B cell (primary cell): ENCODE measurements at places on chromosomes 13 and 19. TPM values are rescaled to one million over a fixed set of nuclear protein-coding genes. Genes with fewer than 3 reads are reported as not detected.

Gene LIM2
- total RNA-seq: not detected in 2 replicates

Gene WDR88
- total RNA-seq: 0.47 and 0.51 TPM in 2 replicates

DNA sequence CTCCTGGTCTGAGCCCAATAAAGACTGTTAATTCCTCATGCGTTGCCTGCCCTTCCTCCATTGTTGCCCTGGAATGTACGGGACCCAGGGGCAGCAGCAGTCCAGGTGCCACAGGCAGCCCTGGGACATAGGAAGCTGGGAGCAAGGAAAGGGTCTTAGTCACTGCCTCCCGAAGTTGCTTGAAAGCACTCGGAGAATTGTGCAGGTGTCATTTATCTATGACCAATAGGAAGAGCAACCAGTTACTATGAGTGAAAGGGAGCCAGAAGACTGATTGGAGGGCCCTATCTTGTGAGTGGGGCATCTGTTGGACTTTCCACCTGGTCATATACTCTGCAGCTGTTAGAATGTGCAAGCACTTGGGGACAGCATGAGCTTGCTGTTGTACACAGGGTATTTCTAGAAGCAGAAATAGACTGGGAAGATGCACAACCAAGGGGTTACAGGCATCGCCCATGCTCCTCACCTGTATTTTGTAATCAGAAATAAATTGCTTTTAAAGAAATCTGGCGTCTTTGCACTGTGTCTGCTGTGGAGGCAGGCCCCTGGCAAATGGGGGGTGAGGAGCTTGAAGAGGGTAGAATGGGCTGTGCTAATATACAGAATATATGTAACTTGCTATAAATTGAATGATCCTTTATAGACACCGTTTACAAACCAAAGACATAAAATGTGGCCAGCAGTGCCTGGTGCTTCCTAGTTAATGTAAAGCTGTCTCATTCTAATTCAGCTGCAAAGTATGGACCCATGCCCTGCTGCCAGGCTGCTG, 4.2 kb upstream of the RPS11 start:
- DNase-seq: peak; percentile 35
- no peak overlapping the region for H3K4me3 ChIP-seq
- H3K4me1 ChIP-seq: peaks cover 15% of the 10 kb centered on the region
- no peaks in the 10 kb centered on the region for H3K27me3 ChIP-seq

DNA sequence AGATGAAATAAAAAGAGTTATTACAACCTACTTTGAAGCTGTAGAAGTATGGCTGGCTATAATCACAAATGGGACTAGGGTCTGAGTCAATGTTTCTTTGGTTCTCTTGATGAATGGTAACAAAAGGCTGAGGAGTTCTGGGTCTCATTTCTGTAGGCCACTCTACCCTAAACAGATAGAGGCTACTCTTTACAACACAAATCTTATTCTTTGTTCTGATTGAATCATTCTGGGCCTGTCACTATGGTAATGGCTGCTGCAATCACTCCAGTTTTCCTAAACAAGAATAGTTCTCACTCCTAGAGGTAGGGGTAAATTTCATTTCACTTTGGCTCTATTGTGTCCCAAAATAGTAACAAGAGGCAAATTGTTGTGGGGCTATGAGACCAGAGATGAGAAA, 1714.3 kb upstream of the PCDH20 start:
- DNase-seq: no peak
- no peaks in the 10 kb centered on the region for H3K4me1 ChIP-seq
- H3K27me3 ChIP-seq: no peaks in the 10 kb centered on the region
- H3K36me3 ChIP-seq: no peaks in the 10 kb centered on the region

DNA sequence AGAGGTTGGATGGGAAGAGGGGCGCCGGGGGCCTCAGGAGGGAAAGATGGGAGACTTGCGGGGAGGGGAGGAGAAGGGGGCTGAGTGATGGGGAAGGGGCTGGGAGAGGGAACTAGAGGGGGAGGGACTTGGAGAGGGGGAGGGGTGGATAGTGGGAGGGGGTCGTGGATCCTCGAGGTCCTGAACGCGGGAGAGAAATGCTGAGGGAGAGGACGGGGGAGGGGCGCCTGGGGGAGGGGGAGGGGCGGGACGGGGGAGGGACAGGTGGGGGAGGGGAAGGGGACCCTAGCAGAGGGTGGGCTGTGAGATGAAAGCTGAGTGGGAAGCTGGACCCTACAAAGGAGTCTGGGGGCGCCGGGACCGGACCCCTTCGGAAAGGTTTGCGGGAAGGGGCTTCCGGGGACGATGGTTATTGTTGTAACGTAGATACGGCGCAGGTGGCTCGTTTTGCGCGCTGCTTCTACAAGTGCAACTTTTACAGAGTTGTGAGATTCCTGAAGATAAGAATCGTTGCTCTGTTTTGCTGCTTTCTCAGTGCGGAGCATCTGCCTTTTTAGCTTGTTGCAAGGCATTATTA, 418 bp downstream of the ZNF444 start:
- H3K27ac ChIP-seq: peak overlapping the region; percentile 89
- peak; percentile 43 for DNase-seq
- peaks cover 13% of the 10 kb centered on the region for H3K4me1 ChIP-seq
- H3K4me3 ChIP-seq: peak overlapping the region; percentile 79

GRCh38 chr13:89628567-89628966, 1718.9 kb upstream of the MIR17HG start:
- H3K4me3 ChIP-seq: no peak overlapping the region
- no peaks in the 10 kb centered on the region for H3K27me3 ChIP-seq
- H3K27ac ChIP-seq: no peak overlapping the region
- H3K36me3 ChIP-seq: no peaks in the 10 kb centered on the region
- H3K4me1 ChIP-seq: no peaks in the 10 kb centered on the region

DNA sequence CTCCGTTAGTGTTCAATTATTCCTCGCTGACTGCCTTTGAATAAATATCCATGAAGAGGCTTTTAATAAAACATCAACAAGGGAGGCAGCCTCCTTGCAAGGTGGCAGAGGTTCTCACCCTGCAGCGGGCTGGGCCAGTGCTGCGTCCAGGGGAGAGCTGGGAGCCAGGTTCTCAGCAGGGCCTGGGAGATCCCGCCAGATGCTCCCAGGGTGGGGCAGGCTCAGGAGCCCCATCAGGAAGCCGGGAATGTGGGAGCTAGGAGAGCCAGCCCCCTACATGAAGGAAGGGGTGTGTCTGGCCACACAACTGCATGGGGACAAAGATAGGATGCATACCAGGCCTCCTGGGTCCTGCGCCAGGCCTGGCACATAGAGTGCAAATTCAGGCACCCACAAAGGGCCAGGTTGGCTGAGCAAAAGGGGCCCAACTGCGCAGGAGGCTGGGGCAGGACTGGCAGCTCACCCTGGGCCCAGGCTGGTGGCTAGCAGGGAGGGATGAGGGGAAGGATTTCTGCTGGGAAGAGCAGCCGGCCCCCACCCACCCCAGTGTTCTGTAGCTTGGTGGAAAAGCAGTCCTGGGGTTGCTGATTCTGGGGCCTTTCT, 22.8 kb downstream of the VSTM2B start:
- H3K27me3 ChIP-seq: no peaks in the 10 kb centered on the region
- no peak overlapping the region for H3K4me3 ChIP-seq
- H3K27ac ChIP-seq: no peak overlapping the region
- H3K4me1 ChIP-seq: no peaks in the 10 kb centered on the region

Gene PVR
- total RNA-seq: 0.67 TPM in 1 of 2 replicates, not detected in the other

DNA sequence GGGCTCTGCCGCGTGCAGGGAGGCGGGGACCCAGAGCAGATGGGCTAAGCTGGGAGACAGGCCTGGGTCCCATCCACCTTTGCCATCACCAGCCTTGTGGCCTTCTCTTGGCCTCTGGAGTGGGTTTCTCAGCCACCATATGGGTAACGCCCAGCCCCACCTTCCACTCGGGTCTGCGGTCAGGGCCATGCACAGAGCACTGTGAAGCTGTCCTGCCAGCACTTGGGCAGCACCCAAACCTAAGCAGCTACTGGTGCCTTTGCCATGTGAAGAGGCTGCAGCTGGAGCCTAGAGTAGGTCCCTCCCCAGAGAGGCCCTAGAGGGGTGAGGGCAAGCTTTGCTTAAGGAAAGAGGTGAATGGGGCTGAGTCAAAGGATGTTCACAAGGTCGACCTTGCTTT, 24.1 kb upstream of the NPAS1 start:
- peaks cover 8% of the 10 kb centered on the region for H3K4me1 ChIP-seq
- no peak for DNase-seq
- H3K4me3 ChIP-seq: no peak overlapping the region
- no peak overlapping the region for H3K27ac ChIP-seq
- no peaks in the 10 kb centered on the region for H3K36me3 ChIP-seq

Gene PRR19
- total RNA-seq: 0.41 and 0.54 TPM in 2 replicates

Gene PARP4
- 88.4 and 88.8 TPM in 2 replicates for total RNA-seq

GRCh38 chr13:106367361-106367971, 168.0 kb downstream of the EFNB2 start:
- no peak overlapping the region for H3K27ac ChIP-seq
- no peaks in the 10 kb centered on the region for H3K36me3 ChIP-seq
- H3K4me3 ChIP-seq: no peak overlapping the region
- H3K27me3 ChIP-seq: no peaks in the 10 kb centered on the region
- DNase-seq: no peak
